ENCODE measurements at places on chromosomes 7 and 10.
A peak's percentile ranks its signal among the peaks of the same experiment; 100 is the strongest.

DNA sequence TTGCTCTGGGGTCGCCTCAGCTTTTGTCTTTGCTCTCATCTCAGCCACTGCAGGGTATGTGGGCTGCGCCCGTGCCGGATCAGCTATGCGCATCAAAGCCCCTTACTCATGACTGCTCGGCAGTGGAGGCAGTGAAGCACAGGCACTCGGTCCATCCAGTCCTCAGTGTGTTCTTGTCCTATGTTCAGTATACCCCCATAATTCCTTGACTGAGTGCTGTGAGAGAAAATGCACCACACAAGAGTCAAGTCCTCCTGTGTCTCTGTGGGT, 27.4 kb downstream of the EPDR1 start:
- DNase-seq = no peak

DNA sequence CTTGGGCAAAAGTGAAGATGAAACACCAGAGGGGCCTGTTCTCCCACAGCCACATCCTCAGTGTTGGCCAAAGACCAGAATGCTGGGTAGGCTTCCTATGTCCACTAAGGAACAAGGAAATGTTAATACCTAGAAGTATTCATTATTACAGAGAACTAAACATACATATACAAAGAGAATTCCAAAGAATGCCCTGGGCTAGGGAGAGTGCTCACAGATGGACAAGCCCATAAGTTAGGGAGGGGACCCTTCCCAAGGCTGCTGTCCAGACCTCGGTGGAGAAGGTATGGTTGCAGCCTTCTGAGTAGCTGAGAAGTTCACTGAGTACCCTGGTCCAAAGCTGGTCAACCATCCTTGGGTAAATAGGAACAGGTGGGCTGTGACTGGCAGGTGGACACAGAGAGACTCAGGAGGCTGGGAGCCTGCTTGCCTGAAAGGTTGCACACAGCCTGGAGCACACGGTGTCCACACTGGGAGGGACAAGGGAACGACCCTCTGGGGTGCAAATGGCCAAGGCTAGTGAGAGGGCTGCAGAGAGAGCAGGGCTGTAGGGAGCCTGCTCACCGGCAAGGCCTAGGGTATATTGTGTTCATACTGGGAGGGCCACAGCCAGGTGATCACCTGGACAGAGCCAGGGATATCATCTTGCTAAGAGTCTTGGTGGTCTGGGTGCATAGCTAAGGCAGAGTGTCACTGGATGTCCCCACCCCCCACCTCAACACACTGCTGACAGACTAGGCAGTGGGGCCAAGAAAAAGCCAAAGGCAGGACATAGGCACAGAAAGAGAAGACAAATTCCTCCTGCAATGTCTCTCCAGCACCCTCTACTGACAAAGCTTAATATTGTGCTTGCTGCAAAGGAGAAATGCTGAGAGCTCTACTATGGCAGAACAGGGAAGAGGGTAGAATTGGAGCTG, 40.3 kb downstream of the CPVL start:
- DNase-seq = peak; percentile 14

- no peak for DNase-seq
Measured at GRCh38 chr10:63586043-63586442, 64.8 kb downstream of the REEP3 start.

- DNase-seq = no peak
Measured at GRCh38 chr10:103367379-103367781, 396 bp upstream of the TAF5 start.

GRCh38 chr7:34277016-34277802, 371.9 kb downstream of the BMPER start:
- DNase-seq = no peak

GRCh38 chr10:124379609-124380193, 39.0 kb downstream of the OAT start:
- DNase-seq = no peak

Measured in CD4-positive, alpha-beta T cell treated with Interleukin-6 at 100 ng/mL for 8 hours (primary cell).